ENCODE measurements at places on chromosomes 7 and 10.

DNA sequence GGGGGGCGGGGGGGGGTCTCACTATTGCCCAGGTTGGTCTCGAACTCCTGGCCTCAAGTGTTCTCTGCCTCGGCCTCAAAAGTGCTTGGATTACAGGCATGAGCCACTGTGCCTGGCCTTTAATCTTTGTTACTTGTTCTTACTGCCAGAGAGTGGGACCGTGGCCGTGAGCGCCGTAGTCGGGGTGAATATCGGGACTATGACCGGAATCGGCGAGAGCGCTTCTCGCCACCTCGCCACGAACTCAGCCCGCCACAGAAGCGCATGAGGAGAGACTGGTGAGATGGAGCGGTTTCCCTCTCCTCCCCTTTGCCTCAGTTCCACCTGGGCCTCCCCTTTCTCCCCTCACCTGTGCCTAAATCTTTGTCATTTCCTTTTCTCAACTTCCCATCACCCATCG lies 6.2 kb downstream of the SRRT start:
- no peak for DNase-seq

DNA sequence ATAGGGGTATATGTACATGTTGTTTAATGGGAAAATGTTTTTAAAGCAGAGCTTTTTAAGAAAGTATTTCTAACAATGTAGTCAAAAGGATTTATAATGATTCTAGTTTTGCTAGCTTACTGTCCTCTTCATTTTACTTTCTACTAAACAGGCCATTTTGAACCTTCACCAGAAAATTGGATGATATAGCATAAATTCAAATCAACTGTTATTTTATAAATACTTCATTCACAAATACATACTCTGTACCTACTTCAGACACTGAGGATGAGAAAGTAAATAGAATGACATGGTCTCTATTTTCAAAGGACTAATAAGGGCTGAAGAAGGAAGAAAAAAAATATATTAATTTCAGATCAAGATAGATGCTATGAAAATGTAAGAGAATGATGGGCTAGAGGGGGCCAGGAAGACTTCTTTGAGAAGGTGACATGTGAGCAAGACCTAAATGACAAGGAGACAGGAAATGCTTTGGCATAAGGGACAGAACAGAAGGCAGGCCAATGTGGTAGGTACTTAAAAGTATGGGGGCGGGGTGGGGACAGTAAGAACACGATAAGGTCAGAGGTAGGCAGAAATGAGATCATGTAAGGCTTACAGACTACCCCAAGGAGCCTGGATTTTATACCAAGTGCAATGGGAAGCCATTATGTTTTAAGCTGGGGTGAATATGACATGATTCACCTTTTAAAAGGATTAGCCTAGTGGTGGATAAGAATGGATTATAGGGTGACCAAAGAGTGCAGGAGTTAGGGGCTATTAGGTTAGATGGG lies 5.2 kb downstream of the NAMPT start:
- DNase-seq: no peak

DNA sequence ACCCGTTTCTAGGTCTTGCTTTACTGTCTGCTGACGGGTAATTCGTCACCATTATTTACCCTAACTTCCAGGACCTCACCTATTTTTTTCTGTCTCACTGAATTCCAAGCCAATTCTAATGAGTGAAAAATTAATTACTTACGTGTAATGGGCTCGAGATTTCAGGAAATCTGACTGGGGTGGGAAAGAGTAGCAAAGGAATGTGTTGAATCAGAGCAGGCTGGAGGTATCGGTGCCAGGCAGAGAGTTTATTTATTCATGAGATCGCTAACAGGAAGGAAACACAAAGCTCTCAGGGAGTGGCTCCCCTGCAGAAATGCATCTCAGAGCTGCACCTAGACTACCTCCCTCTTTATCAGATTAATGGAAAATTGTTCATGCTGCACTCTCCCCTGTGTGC lies 4.0 kb upstream of the DIP2C start:
- peak; percentile 40 for DNase-seq

DNA sequence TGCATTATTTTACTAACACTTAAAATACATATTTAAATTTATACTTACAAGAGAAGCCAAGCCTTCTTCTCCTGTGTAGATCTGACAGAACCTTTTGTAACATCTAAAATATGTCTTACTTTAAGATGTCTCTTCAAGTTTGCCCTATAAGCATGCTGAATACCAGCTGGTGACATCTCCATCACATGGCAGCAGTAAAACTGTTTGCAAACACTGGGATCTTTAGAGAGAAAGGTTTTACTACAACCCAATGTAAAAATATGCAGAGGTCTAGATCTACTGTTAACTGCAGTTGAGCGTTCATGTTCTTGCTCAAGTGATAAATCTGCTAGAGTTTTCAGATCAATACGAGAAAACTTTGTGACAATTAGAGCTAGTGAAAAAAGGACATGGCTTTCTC lies 23.2 kb downstream of the PDZD8 start:
- DNase-seq: no peak

DNA sequence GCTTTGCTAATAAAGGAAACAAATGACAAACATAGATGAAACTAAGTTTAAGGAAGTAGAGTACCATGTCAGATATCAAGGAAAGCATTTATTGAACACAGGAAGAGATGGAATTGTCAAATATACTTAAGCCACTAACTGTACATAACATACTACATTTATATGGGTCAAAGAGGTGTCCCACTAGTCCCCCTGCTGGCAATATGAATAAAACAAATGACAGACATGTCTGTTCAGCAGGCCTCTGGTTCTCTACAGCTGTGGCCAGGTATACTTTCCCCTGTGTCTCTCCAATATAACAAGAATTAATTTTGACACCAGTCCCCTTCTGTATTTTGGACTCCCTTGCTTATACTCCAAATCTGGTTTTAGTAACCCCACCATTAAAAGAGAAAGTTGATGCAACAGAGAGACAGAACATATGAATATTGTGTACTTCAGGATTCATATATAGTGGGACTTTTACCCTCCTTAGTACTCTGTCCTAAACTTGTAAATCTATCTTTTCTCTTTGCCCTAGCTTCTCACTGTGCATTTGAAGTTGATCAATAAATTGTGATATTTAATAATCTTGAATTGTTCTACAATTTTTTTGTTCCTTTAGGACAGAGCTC lies 42.9 kb downstream of the CD36 start:
- peak; percentile 46 for DNase-seq

DNA sequence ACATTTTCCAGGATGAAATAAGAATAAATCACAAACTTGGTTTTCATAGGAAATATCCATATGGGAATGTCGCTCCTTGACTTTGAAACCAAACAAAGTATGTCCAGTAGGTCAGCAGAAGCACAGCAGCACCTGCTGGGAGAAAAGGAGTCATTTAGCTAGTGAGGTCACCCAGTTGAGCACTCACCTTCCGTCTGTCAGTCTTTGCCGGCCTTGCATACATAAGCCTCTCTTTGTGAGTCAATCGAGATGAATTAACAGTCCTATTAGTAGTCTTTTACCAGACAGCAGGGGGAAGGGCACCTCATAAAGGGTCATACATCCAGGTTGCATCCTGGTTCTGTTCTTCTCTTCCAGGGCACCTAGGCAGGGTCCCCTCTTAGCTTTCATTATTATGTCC lies 232.5 kb upstream of the FZD1 start:
- DNase-seq: no peak

GRCh38 chr7:18290223-18290622 lies 205.3 kb upstream of the HDAC9 start:
- DNase-seq: no peak

DNA sequence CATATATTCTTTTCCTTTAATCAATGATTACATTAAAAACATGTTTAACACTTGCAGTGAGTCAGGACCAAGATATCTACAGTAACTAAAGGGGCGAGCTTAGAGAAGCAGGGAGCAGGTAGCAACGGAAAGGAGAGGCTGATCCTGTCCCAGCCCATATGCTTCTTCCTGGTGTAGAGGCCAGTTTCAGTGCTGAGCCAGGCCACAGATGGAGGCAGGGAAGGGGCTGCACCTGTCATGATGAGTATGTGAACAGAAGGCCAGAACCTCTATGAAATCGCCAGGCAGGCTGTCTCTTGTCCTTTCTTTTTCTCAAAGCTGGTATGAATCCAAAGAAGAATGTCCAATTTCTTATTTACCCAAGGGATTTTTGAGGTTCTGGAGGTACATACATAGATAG lies 16.3 kb downstream of the REEP3 start:
- no peak for DNase-seq

All from AG20443 (cell line).